ENCODE measurements at places on chromosomes 4 and X. TPM values are rescaled to one million over a fixed set of nuclear protein-coding genes. Genes with fewer than 3 reads are reported as not detected.

GRCh38 chr4:98639523-98639922 is 18.9 kb downstream of the TSPAN5 start:
- no peaks in the 10 kb centered on the region for H3K4me1 ChIP-seq
- H3K36me3 ChIP-seq = no peaks in the 10 kb centered on the region
- DNase-seq = no peak
- H3K4me3 ChIP-seq = no peak overlapping the region
- no peaks in the 10 kb centered on the region for H3K27me3 ChIP-seq
- no peak overlapping the region for H3K27ac ChIP-seq

- H3K36me3 ChIP-seq = no peaks in the 10 kb centered on the region
- DNase-seq = no peak
- H3K27ac ChIP-seq = no peak overlapping the region
- no peaks in the 10 kb centered on the region for H3K27me3 ChIP-seq
- no peaks in the 10 kb centered on the region for H3K4me1 ChIP-seq
These were observed 10.7 kb downstream of the TRPC5OS start for GRCh38 chrX:111886678-111887077.

Gene PLXNB3
- 0.10 TPM for total RNA-seq

GRCh38 chrX:41118156-41118555 is 32.9 kb downstream of the USP9X start:
- no peak overlapping the region for H3K27ac ChIP-seq
- H3K36me3 ChIP-seq = no peaks in the 10 kb centered on the region
- H3K4me3 ChIP-seq = no peak overlapping the region
- H3K27me3 ChIP-seq = no peaks in the 10 kb centered on the region
- H3K4me1 ChIP-seq = peaks cover 40% of the 10 kb centered on the region

GRCh38 chr4:113189546-113189945 is 140.1 kb downstream of the ANK2 start:
- H3K27ac ChIP-seq = no peak overlapping the region
- no peak for DNase-seq
- H3K27me3 ChIP-seq = no peaks in the 10 kb centered on the region
- no peak overlapping the region for H3K4me3 ChIP-seq

DNA sequence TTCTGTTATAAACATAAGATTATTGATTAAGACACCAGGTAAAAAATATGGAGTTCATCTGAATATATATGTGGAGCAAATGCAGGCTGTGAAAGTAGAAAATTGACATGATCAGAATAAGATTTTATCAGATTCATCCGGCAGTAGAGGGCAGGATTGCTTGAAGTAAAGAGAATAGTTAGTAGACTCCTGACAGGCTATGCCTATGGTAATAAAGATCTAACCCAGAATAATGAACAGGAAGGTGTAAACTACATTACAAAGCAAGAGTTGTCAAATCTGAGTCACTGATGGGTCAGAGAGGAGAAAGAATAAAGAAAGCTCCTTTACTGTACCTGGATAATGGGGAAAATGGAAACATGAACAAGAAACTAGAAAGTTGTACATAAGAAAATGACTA is 20.8 kb upstream of the TMEM184C start:
- no peak overlapping the region for H3K27ac ChIP-seq
- no peaks in the 10 kb centered on the region for H3K27me3 ChIP-seq
- H3K4me1 ChIP-seq = no peaks in the 10 kb centered on the region
- no peak for DNase-seq
- no peak overlapping the region for H3K4me3 ChIP-seq

Gene OTC
- total RNA-seq = 0.27 TPM

- no peak overlapping the region for H3K27ac ChIP-seq
- no peak for DNase-seq
- no peak overlapping the region for H3K4me3 ChIP-seq
- H3K36me3 ChIP-seq = no peaks in the 10 kb centered on the region
These were observed 29.3 kb upstream of the CXXC4 start for GRCh38 chr4:104524026-104524425.

GRCh38 chrX:150489359-150490015 is 78.9 kb upstream of the MTM1 start:
- no peak overlapping the region for H3K4me3 ChIP-seq
- no peaks in the 10 kb centered on the region for H3K27me3 ChIP-seq

DNA sequence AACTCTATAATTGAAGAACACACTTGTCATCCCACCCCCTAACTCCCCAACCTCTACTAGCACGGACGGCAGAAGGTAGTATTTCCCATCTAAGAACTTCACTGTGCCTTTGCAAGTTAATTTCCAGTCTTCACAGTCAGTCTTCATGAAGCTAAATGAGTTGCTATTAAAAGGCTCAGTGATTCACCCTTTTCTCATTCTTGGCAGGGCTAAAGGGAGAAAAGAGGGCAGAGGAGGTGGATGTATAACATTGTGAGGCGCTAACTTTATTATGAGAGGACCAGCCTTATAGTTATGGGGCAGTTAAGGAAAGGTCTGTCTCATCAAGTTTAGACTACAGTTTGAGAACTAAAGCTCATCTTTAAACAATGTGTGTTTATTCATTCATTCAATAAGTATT is 161.0 kb upstream of the S100G start:
- no peaks in the 10 kb centered on the region for H3K36me3 ChIP-seq
- no peaks in the 10 kb centered on the region for H3K27me3 ChIP-seq
- no peak overlapping the region for H3K4me3 ChIP-seq
- DNase-seq = no peak
- no peaks in the 10 kb centered on the region for H3K4me1 ChIP-seq
- H3K27ac ChIP-seq = no peak overlapping the region

GRCh38 chrX:13000301-13000811 is 25.4 kb downstream of the TMSB4X start:
- no peaks in the 10 kb centered on the region for H3K36me3 ChIP-seq
- no peaks in the 10 kb centered on the region for H3K4me1 ChIP-seq
- DNase-seq = no peak

GRCh38 chr4:104967034-104967401 is 179.7 kb upstream of the TET2 start:
- H3K27me3 ChIP-seq = no peaks in the 10 kb centered on the region
- H3K4me1 ChIP-seq = no peaks in the 10 kb centered on the region
- no peak overlapping the region for H3K27ac ChIP-seq
- DNase-seq = no peak
- H3K36me3 ChIP-seq = no peaks in the 10 kb centered on the region
- no peak overlapping the region for H3K4me3 ChIP-seq

Gene TMEM33
- 20.6 TPM for total RNA-seq

- DNase-seq = no peak
- no peaks in the 10 kb centered on the region for H3K27me3 ChIP-seq
- no peak overlapping the region for H3K27ac ChIP-seq
- H3K36me3 ChIP-seq = no peaks in the 10 kb centered on the region
- no peaks in the 10 kb centered on the region for H3K4me1 ChIP-seq
These were observed 22.5 kb upstream of the GPR34 start for GRCh38 chrX:41666251-41666650.

- H3K36me3 ChIP-seq = no peaks in the 10 kb centered on the region
- H3K4me3 ChIP-seq = no peak overlapping the region
- DNase-seq = no peak
- no peaks in the 10 kb centered on the region for H3K4me1 ChIP-seq
- no peak overlapping the region for H3K27ac ChIP-seq
These were observed 176.7 kb downstream of the SLC39A8 start for GRCh38 chr4:102168580-102168979.

GRCh38 chrX:65874765-65875164 is 165.1 kb downstream of the VSIG4 start:
- H3K4me3 ChIP-seq = no peak overlapping the region
- H3K4me1 ChIP-seq = no peaks in the 10 kb centered on the region
- H3K27ac ChIP-seq = no peak overlapping the region
- H3K36me3 ChIP-seq = no peaks in the 10 kb centered on the region

DNA sequence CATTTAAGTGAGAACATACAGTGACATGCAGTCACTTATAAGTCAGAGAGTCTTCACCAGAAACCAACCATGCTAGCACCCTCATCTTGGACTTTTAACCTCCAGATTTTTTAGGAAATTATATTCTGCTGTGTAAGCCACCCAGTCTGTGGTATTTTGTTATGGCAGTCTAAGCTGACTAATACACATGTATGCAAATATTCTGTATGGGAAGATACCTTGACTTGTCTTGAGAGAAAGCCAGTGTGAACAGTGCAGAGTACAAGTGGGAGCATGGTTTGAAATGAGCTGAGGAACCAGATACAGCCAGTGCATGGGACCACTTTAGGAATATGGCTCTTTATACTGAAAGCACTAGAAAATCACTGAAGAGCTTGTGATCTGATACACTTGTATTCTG is 110.4 kb upstream of the MAP9 start:
- H3K4me3 ChIP-seq = no peak overlapping the region
- H3K27me3 ChIP-seq = no peaks in the 10 kb centered on the region
- DNase-seq = no peak
- H3K27ac ChIP-seq = no peak overlapping the region
- H3K4me1 ChIP-seq = no peaks in the 10 kb centered on the region
- H3K36me3 ChIP-seq = no peaks in the 10 kb centered on the region

DNA sequence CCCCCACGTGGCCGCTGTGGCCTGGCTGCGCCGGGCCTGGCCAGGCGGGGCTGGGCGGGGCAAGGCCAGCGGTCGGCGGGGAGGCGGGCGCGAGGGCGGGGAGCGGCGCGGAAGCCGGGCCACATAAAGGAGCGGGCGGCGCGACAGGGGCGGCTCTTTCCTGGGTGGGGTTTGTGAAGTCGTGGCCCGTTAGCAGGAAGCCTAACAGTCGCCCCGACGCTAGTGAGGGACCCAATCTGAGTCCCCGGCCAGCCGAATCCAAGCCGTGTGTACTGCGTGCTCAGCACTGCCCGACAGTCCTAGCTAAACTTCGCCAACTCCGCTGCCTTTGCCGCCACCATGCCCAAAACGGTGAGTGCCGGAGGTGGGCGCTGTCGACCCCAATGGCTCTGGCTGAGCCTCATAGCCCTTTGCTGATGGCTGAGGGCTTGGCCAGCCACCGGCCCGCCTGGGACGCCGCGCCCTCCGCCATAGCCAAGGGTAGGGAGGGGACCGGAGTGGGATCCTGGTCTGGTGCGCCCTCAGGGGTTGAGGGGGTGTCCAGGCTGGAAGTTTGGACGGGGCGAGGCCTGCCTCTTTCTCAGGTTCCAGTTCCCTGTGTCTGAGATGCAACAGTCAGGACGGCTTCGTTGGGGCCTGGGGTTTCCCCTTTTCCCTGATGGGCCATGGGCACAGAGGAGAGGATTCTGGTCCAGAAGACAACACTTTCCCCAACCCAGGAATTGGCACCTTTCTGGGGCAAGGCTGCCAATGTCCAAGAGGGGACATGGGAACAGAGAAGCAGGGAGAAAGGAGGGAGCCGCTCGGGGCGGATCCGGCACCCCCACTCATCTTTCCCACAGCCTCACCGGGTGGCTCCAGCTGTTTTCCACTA is at the start of gene MSN:
TSS of gene MSN (plus strand) at position 152 of the 874 bp plus-strand sequence. CDS start at position 340, 188 bp downstream.
- H3K27ac ChIP-seq = peak within 1 kb of the TSS; percentile 96
- peak; percentile 66 for DNase-seq
- H3K36me3 ChIP-seq = no peaks in the 10 kb centered on the region
- peaks cover 24% of the 10 kb centered on the region for H3K4me1 ChIP-seq

DNA sequence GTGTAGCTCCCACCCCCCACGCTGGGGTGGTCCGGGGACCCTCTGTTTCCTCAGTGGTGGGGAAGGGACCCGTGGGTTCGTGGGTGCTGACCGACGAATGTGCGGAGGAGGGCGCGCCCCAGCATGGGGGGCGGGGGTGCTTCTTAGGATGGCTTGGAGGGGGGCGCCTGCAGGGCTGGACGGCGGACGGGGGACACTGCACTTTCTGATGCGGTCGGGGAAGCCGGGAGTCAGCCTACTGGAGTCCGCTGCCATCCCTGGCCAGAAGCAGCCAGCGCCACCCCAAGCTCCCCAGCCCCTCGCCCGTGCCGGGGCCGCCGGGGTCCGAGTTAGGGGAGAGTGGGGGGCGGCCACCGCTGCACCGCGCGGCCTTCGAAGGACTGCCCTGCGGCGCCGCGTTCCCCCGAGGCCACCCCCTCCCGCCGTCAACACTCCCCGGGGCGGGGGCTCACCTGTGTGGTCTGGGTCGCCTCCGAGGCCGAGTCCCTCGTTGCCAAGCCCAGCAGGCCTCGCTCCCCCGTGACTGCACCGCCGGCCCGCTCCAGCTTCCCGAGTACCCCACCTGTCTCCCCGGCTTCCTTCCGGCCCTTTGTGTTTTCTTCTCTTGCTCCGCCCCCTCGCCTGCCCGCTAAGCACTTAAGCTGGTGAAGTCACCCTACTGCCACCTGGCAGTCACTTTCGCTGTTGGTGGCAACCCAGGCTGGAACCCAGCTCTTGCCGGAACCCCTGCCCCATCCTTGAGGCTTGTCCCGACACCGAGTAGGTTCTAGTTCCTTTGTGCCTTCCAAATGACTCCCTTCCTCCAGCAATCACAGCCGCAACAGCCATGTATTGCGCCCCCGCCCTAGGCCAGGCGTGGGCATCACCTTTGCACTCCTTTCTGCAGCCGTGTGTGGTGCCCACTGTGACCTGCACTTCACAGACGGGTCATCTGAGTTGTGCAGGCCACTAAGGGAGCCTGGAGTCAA is at the start of gene OCIAD2:
TSS of gene OCIAD2 (minus strand) at position 569 of the 968 bp plus-strand sequence. CDS start 2,225 bp downstream, outside the sequence.
- H3K4me3 ChIP-seq = peak within 1 kb of the TSS; percentile 56
- peak; percentile 5 for DNase-seq
- H3K4me1 ChIP-seq = no peaks in the 10 kb centered on the region
- no peaks in the 10 kb centered on the region for H3K36me3 ChIP-seq
- peaks cover 18% of the 10 kb centered on the region for H3K27me3 ChIP-seq

Gene CFAP99
- total RNA-seq = not detected

GRCh38 chrX:144715337-144715736 is 532.0 kb upstream of the SPANXN1 start:
- no peaks in the 10 kb centered on the region for H3K36me3 ChIP-seq
- DNase-seq = no peak
- H3K27me3 ChIP-seq = no peaks in the 10 kb centered on the region
- no peak overlapping the region for H3K4me3 ChIP-seq
- no peaks in the 10 kb centered on the region for H3K4me1 ChIP-seq

- no peak overlapping the region for H3K4me3 ChIP-seq
- no peaks in the 10 kb centered on the region for H3K27me3 ChIP-seq
- H3K27ac ChIP-seq = no peak overlapping the region
- no peaks in the 10 kb centered on the region for H3K36me3 ChIP-seq
- H3K4me1 ChIP-seq = peaks cover 4% of the 10 kb centered on the region
- DNase-seq = no peak
These were observed 174.4 kb upstream of the SPIN4 start for GRCh38 chrX:63525491-63525890.

GRCh38 chrX:125293850-125294780 is 25.6 kb upstream of the TEX13C start:
- no peaks in the 10 kb centered on the region for H3K4me1 ChIP-seq
- H3K27me3 ChIP-seq = no peaks in the 10 kb centered on the region
- H3K4me3 ChIP-seq = no peak overlapping the region
- DNase-seq = no peak
- no peaks in the 10 kb centered on the region for H3K36me3 ChIP-seq

- H3K4me3 ChIP-seq = no peak overlapping the region
- H3K27ac ChIP-seq = no peak overlapping the region
- H3K4me1 ChIP-seq = no peaks in the 10 kb centered on the region
- H3K27me3 ChIP-seq = peaks cover 8% of the 10 kb centered on the region
- no peak for DNase-seq
These were observed 1.7 kb downstream of the GABRQ start for GRCh38 chrX:152639426-152639825.

Data from gastrocnemius medialis (tissue), 4 donors.